ENCODE measurements at places on chromosomes 5 and 9. TPM values are rescaled to one million over a fixed set of nuclear protein-coding genes. Genes with fewer than 3 reads are reported as not detected.

GRCh38 chr9:98995059-98995671 lies 51.5 kb downstream of the COL15A1 start:
- no peak for DNase-seq

DNA sequence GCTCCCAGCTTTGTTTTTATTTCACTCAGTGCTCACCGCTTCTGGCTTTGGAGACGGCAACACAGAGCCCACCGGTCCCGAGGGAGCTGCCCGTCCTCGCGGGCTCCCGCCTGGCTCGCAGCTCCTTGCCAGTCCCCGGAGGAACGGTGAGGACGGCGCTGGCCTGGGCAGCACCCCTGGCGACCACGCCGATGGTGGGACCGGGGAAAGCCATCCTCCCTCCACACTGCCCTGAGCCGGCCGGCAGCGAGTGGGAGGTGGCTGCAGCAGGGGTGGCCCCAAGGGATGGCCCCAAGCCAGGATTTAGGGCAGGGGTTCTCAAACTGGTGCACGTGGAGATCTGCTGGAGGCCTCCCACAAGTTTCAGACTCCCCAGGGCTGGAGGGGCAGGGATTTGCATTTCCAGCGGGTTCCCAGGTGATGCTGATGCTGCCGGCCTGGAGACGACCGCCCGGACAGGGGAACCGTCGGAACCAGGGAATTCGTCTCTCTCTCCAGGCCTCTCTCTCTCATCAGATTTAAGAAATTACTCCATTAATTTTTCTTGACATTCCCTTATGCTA lies 293.2 kb upstream of the IRX4 start:
- no peak for DNase-seq

DNA sequence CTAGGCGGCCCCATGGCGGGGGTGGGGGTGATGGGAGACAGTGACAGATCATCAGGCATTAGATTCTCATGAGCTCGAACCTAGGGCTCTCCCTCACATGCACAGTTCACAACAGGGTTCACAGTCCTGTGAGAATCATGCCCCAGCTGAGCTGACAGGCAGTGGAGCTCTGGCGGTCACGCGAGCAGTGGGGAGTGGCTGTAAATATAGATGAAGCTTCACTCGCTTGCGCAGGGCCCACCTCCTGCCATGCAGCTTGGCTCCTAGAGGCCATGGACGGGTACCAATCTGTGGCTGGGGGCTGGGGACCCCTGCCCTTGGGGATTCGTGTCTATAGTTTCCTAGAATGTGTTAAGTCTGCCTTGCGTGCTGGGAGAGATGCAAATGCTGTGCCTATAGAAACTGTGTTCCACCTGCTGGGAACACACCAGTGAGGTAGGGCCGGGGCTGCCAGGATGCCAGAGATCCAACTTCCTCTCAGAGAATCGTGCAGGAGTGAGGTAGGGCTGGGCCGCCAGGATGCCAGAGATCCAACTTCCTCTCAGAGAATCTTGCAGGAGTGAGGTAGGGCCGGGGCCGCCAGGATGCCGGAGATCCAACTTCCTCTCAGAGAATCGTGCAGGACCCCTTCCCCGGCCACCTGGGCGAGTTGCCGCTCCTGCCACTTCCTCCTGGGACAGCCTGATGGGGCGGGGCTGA lies 14.1 kb upstream of the EXOC3 start:
- DNase-seq, result no peak

DNA sequence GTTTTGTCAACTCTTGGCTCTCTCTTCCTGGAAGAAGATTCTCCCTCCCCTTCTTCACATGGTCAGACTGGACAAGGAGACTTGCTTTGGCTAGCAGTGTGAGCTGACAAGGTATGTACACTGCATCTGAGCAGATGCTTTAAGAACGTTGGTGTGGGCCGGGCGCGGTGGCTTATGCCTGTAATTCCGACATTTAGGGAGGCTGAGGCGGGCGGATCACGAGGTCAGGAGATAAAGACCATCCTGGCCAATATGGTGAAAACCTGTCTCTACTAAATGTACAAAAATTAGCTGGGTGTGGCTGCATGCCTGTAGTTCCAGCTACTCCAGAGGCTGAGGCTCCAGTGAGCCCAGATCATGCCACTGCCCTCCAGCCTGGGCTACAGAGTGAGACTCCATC lies 26.4 kb upstream of the SEMA5A start:
- DNase-seq, result no peak

- DNase-seq, result peak; percentile 4
Observed at GRCh38 chr9:115944166-115944948, 209.2 kb upstream of the PAPPA start.

Gene ITK
- not detected for total RNA-seq

Gene KIF4B
- not detected for total RNA-seq

- DNase-seq, result no peak
Observed at GRCh38 chr5:143569213-143569701, 165.8 kb upstream of the NR3C1 start.

Gene SLC1A1
- 12.5 TPM for total RNA-seq

All from neural progenitor cell (in vitro differentiated cells).